ENCODE measurements at places on chromosomes 4 and X. TPM values are rescaled to one million over a fixed set of nuclear protein-coding genes. Genes with fewer than 3 reads are reported as not detected.

Gene MAGEA2B
- total RNA-seq, result not detected

- H3K27ac ChIP-seq, result no peak overlapping the region
- no peak for DNase-seq
- H3K4me1 ChIP-seq, result no peaks in the 10 kb centered on the region
These were observed 76.2 kb downstream of the ELOVL6 start for GRCh38 chr4:110122201-110122600.

- H3K4me3 ChIP-seq, result no peak overlapping the region
- H3K4me1 ChIP-seq, result no peaks in the 10 kb centered on the region
- no peaks in the 10 kb centered on the region for H3K36me3 ChIP-seq
- no peak for DNase-seq
- no peaks in the 10 kb centered on the region for H3K27me3 ChIP-seq
These were observed 162.0 kb upstream of the STS start for GRCh38 chrX:6985537-6985936.

DNA sequence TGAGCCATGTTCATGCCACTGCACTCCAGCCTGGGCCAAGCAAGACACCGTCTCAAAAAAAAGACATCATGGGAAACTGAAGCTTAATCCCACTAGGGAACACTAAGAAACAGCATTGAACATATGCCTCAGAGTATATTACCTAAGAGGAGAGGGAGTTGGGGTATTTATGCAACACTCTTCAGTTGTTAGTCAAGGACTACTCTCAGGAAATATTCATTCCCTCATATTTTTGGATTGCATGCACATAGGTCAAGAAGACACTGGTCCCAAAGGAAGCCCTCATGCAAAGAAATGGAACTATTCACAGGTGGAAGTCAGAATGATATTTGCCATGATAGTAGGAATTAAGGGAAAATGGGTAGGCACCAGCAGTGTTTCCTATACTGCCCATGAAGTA is 22.8 kb upstream of the PAPSS1 start:
- no peak for DNase-seq
- H3K27ac ChIP-seq, result no peak overlapping the region
- H3K36me3 ChIP-seq, result no peaks in the 10 kb centered on the region
- H3K4me3 ChIP-seq, result no peak overlapping the region

GRCh38 chrX:25968920-25969319 is 169.2 kb upstream of the MAGEB18 start:
- no peak overlapping the region for H3K27ac ChIP-seq
- H3K36me3 ChIP-seq, result no peaks in the 10 kb centered on the region
- no peak overlapping the region for H3K4me3 ChIP-seq
- no peak for DNase-seq
- no peaks in the 10 kb centered on the region for H3K27me3 ChIP-seq
- H3K4me1 ChIP-seq, result no peaks in the 10 kb centered on the region

- H3K4me1 ChIP-seq, result no peaks in the 10 kb centered on the region
- H3K36me3 ChIP-seq, result no peaks in the 10 kb centered on the region
- H3K27me3 ChIP-seq, result no peaks in the 10 kb centered on the region
These were observed 17.4 kb downstream of the SORBS2 start for GRCh38 chr4:185794637-185795036.

Gene IL15
- total RNA-seq, result 0.60 TPM

- no peak overlapping the region for H3K27ac ChIP-seq
- no peaks in the 10 kb centered on the region for H3K36me3 ChIP-seq
- H3K27me3 ChIP-seq, result no peaks in the 10 kb centered on the region
- no peaks in the 10 kb centered on the region for H3K4me1 ChIP-seq
- no peak for DNase-seq
These were observed 874.8 kb downstream of the C4orf33 start for GRCh38 chr4:129970801-129971200.

Gene TCEAL6
- total RNA-seq, result not detected

GRCh38 chr4:73451404-73451803 is 15.4 kb downstream of the AFP start:
- H3K4me1 ChIP-seq, result no peaks in the 10 kb centered on the region
- DNase-seq, result no peak
- no peaks in the 10 kb centered on the region for H3K36me3 ChIP-seq
- no peaks in the 10 kb centered on the region for H3K27me3 ChIP-seq

DNA sequence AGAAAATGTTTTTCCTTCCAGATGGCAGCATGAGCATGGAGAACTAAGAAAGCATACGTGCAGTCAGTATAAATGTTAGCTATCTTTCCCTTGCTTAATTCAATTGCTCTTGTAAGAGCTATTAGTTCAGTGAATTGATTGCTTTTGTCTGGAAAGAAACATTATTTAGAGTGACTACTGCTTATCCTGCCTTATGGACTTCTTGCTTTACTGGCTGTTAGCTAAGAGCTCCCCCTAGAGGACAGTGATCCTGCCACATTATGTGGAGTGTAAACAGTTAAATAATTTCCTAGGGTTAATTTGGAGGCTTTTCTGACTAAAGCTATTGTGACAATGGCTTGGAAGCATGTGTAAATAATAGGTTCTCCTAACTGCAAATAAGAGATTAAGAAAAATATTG is 1402.4 kb downstream of the FAM133A start:
- H3K36me3 ChIP-seq, result no peaks in the 10 kb centered on the region
- no peak for DNase-seq
- no peak overlapping the region for H3K4me3 ChIP-seq
- no peaks in the 10 kb centered on the region for H3K4me1 ChIP-seq

Measured in CD4-positive, alpha-beta T cell (primary cell).